ENCODE measurements at places on chromosomes 7 and 10.

GRCh38 chr7:131455546-131455945 lies 100.9 kb downstream of the PODXL start:
- no peak for DNase-seq

DNA sequence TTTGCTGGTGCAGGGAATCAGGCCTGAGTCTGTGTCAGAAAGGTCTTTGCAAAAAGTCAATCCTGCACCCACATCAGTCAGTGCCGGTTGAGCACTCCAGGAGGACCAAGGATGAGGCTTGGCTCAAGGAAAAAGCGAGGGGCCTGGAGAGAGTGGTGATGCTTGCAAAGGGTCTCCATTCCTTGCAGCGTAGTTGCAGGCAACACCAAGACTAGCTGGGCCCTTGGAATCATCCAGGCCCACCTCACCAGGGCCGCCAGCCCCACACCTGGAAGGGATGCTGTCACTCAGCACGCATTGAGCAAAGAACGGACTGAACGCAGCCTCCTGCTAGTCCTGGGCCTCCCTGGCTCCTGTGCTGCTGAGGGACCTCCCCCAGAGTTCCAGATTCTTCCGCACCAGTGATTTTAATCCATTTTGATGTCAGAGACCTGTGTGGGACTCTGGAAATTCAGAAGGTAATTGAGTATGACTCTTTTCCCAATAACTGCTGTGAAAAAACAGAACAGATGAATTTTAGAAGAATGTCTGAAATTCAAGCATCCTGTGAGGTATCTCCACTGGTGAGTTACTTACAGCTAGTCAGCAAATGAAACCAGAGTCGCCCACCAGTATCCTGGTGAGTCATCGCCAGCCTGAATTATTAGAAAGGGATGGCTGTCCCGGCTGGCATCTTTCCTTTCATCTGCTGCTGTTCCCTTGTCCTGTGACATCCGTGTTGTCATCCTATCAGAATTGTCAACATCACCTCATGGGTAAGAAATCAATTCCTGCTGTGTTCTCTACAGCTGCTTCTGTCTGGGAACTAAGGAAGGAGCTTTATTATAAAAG lies 150.8 kb upstream of the NPS start:
- DNase-seq, result no peak

- no peak for DNase-seq
Observed at GRCh38 chr7:15558756-15559155, 3.1 kb downstream of the AGMO start.

DNA sequence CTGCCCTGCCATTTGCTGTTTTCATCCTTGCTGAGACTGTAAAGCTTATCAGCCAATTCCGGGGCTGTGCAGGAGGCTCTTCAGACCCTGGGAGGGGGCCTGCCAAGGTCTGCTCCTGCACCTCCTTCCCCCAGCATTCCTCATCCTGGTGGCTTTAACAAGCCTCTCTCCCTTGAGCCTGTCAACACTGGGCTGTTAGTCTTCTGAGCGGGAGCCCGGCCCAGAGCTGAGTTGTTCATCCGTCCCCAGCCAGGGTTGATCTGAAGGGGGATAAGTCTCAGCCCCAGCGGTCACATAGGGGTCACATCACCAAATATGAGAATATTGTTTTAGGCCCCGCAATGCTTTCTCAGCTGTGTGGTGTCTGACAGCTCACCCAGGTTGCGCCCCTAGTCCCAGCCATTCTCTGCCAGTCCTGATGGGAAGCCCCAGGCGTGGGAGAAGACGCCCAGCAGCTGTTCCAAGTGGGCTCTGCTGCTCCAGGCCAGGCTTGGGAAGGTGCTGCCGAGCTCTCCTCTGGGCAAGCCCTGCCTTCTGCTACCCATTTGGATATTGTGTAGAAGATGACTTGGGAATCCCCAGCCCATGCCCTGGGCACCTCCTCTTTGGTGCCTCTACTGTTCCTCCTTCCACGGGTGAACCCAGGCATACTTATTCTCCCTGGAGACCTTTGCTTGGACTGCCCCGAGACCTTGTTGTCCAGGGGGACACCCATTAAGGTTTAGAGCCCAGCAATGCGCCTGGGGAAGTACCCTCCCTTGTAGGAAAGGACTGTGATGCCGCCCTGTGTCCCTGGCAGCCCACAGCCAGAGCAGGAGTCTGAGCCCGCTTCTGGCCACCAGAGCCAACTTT lies 23.5 kb upstream of the TRIM8 start:
- no peak for DNase-seq

DNA sequence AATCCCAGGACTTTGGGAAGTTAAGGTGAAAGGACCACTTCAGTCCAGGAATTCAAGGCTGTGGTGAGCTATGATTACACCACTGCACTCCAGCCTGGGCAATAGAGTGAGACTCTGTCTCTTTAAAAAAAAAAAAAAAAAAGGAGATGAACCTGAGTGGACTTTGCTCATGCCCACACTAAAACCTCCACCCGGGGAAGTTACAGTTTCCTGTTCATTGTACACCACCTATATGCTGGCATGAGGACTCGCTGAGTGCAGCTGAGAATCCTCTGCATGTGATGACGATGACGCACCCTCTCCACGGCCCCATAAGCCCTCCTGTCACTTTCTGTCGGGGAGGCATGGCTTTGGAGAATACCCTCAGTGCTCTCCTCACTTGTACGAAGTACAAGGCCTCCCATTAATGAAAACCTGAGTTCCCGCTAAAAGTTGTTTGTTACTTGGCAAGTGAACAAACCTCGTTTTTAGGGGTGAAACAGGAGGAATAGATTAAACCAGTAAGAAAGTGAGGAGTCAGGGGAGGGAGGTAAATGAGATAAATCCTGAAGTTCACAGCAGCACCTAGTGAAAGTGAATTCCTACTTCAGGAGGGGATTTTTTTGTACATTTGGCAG lies 15.9 kb downstream of the TMEM176B start:
- no peak for DNase-seq

- DNase-seq, result no peak
Observed at GRCh38 chr10:2214805-2215204, 477.5 kb upstream of the ADARB2 start.
